CD4-positive, alpha-beta T cell treated with Interleukin-15 for 1 hour (primary cell): ENCODE measurements at places on chromosomes 11 and 22.

- no peak for DNase-seq
Observed at GRCh38 chr11:7936615-7937014, 4.9 kb downstream of the OR10A3 start.

GRCh38 chr22:22201185-22201929 lies 43.2 kb upstream of the VPREB1 start:
- peak; percentile 56 for DNase-seq

DNA sequence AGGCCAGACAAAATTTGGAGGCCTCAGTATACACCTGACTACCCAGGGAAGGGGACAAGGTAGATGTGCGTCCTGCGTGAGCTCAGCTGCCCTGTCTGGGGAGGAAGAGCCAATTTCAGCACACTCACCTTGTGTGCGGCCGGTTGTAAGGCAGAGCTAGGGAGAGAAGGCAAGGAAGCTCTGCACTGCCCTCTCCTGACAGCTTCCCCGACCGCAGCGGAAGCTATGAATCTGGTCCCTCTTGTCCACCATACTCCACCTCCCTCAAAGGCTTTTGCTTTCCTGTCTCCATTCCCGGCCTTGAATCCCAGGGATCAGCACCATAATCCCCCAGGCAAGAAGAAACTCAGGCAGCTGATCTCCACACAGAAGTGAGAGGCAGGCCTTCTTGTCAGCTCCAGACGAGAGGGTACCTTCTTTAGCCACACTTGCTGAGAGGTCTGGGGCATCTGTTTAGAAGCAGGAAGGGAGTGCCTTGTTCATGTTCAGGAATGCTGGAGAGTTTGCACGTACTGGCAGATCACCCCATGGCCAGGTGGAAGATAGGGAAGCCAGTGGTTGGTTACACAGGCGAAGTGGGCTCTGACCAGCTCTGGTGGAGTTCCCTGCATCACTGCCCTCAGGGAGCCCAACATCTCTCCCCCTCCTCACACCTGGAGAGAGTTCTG lies 62.5 kb downstream of the FEZ1 start:
- no peak for DNase-seq

- DNase-seq: no peak
Observed at GRCh38 chr11:115503083-115503885, 931 bp downstream of the CADM1 start.

DNA sequence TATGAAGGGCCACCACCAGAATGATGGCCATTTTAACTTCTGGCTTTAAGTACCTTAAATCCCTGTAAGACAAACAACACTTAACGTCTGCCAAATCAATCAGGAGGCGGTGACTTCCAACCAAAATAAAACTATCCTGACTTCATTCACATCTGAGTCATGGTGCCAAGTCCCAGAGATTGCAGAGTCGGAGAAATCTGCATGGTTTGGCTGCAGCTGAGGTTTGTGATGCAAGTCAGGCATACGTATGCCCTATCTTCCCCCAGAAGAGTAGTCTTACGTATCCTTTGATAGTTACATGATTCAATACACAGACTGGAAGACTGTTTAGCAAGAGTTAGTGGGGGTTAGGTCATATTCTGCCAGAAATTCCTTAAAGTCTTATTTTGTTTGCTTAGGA lies 1.7 kb upstream of the GAB2 start:
- DNase-seq: peak; percentile 73

GRCh38 chr22:24137595-24137994 lies 43.7 kb upstream of the SUSD2 start:
- DNase-seq: no peak

GRCh38 chr11:73577496-73577917 lies 20.4 kb downstream of the FAM168A start:
- no peak for DNase-seq

DNA sequence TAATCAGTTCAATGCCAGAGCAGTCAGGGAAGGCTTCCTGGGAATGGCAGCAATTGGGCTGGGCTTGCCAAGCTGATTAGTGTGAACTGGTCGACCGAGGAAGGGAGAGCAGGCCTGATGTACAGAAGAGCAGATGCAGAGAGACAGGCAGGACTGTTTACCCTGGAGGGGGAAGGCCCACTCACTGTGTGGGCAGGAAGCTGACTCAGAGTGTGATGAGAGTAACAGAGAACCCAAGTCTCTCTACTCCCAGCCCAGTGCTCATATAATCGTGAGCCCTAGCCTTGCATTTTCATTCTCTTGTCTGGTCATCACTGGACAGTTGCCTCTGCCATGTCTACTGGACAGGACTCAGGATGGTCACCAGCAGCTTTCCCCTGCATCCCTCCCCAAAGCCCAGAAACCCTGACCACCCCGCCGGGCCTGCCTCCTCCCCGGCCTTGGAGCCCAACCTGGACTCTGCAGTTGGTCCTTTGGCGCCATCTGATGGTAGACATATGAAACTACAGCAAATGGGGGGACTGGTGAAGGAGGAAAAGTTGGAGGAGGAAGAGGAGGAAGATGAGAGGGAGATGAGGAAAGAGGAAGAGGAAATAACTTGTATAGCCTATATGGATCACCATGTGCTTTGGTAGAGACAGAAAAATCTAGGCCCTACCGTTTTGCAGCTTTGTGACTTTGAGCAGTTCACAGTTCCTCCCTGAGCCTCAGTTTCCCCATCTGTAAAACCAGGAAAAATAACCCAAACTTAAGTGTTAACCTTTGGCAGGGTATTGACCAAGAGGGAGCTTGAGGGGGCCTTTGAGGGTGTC lies 43.4 kb upstream of the PRDM11 start:
- DNase-seq: peak; percentile 73
